ACHN (cell line): ENCODE measurements at places on chromosomes 2 and 18.

- DNase-seq, result no peak
Measured at GRCh38 chr2:75870133-75870532, 159.4 kb upstream of the GCFC2 start.

DNA sequence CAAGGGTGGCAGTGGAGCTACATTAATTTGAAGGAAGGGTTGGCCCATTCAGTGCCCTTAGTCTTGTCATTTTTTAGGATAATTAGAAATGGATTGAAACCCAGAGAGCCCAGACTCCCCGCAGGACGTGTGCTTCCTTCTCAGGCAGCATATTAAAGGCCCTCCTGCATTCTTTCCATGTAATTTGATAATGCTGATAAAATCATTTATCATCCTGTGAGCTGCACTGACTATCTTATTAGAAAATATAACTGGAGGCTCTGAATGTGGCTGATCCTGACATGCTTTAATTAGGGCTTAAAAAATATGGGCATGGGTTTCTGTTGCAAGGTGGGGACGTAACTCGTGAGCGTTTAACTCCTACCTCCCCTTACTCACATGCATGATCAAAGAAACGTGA, 148.1 kb downstream of the ACKR3 start:
- DNase-seq, result no peak

- no peak for DNase-seq
Measured at GRCh38 chr2:71614976-71615766, 161.8 kb downstream of the DYSF start.

DNA sequence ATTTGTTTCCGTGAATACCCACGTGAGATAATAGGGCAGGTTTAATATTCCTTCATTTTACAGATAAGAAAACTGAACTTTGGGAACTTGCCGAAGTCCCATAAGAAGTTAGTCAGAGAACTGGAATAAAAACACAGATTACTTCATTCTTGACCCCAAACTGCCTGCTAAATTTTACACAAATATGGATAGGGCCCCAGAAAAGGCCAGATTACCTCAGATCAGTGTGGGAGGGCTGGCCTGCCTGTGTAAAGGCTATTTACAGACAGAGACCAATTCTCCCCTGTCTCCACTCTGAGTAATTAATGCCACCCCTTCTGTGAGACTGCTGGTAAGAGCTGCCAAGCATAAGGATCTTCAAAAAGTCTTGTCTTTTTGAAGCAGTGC, 139.2 kb downstream of the MGAT5 start:
- DNase-seq, result no peak

GRCh38 chr18:3151399-3152264, 68.1 kb downstream of the MYOM1 start:
- DNase-seq, result peak; percentile 38

GRCh38 chr18:2526329-2526728, 45.0 kb downstream of the METTL4 start:
- DNase-seq, result no peak

- peak; percentile 45 for DNase-seq
Measured at GRCh38 chr2:201006704-201007103, 43.2 kb upstream of the ORC2 start.
